ENCODE measurements at places on chromosomes 11 and 22. TPM values are rescaled to one million over a fixed set of nuclear protein-coding genes. Genes with fewer than 3 reads are reported as not detected.

Gene FADS1
- 95.9 TPM for total RNA-seq

Gene GAB4
- not detected for total RNA-seq

Gene MUC15
- total RNA-seq: not detected

Gene MUC2
- not detected for total RNA-seq

Gene APOA4
- total RNA-seq: not detected

Gene MPZL2
- 0.09 TPM for total RNA-seq

Gene TIMM10
- 91.7 TPM for total RNA-seq

Gene MAJIN
- total RNA-seq: 0.63 TPM

Gene FXYD2
- total RNA-seq: not detected

Gene PYGM
- total RNA-seq: 0.54 TPM

Gene THOC5
- 55.2 TPM for total RNA-seq

Measured in NCI-H460 (cell line).